ENCODE measurements at places on chromosomes 1 and 21.

DNA sequence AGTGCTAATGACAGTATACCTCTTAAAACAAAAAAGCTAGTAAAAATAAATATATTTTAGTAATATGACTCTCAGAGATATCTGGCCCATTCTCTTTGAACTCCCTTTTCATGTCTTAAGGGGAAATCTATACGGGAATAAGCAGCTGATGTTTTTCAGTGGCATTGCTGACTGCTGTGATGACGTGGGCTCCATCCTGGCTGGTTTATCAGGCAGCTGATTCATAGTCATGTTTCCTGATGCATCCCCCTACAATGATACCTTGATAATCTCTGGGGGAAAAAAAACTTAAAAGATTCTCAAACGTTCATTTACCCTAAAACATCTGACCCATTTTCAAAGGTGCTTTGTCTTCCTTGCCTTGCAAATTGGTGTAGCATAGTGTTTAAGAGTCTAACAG is 53.8 kb downstream of the ABCA4 start:
- no peak for DNase-seq

DNA sequence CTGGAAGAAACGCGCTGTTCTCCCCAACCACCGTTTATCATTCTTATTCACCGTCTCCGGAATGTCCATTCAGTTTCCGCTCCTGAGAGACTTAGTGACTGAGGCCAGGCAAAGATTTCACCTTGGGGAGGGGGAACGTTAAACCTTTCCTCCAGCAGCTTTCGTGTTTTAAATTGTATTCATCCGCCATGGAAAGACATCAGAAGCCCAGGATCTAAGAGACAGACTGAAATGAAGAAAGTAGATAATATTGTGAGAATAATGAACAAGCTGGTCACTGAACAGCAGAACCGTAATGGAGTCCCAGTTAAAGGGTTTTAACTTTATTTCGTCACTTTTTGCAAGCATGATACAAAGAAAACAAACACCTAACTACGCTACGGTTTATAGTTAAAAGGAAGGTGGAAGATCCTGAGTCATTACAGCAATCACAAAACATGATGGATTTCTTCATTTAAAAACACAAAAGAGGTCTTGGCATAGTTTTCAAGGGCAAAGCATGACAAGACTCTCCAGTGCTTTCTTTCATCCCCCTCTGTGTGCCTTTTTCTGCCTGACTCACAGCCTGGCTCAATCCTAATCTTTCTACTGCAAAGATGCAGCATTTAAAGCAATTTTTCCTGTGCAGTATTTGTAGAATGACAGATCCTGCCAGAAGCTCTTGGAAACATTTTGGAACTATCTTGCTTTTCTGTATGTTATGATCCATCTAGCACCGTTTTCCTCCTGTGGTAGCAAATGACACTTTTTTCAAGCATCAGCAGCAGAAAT is 722 bp upstream of the SLC19A2 start:
- DNase-seq: no peak

- DNase-seq: no peak
These were observed 72.9 kb downstream of the SIK1 start for GRCh38 chr21:43354026-43354420.

GRCh38 chr1:176950736-176951324 is 213.7 kb downstream of the ASTN1 start:
- no peak for DNase-seq

DNA sequence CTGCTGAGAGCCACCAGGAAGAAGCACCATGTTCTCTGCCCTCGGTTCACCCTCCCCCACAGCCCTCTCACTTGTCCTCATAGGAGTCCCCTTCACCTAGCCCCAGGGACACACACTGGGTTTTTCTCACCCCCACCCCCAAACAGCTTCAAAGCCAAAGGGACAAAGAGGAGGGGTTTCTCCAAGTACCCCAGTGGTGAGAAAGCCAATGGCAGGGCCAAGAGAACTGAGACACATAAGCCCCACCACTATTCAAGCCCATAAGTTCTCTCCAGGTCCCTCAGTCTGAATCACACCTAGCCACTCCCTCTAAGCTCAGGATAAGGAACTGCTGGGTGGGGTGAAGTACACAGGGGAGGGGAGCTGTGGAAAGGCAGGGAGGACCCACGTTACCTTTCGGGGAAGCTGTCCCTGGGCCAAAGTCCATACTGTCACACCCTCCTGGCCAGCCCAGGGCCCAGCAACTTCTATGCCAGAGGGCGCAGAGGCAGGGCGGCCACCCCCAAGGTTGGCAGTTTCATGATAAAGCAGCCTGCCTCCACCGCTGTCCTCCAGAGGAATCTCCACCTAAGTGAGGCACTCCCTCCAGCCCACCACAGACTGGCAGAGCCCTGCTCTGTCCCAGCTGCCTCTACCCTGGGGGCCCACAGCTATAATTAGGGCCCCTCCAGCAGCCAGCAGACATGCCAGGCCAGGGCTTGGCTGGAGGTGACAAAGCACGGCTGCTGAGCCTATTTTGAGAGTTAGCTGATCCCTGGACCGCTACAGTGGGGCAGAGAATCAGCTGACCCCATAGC is 39.0 kb upstream of the PPP1R15B start:
- peak; percentile 94 for DNase-seq

- DNase-seq: no peak
These were observed 516.9 kb downstream of the BRINP3 start for GRCh38 chr1:189960769-189961168.

- DNase-seq: no peak
These were observed 68.1 kb upstream of the ANGPTL1 start for GRCh38 chr1:178938959-178939317.

- no peak for DNase-seq
These were observed 14.6 kb downstream of the PALMD start for GRCh38 chr1:99660496-99660895.

- no peak for DNase-seq
These were observed 132.3 kb upstream of the CSF3R start for GRCh38 chr1:36614991-36615390.

DNA sequence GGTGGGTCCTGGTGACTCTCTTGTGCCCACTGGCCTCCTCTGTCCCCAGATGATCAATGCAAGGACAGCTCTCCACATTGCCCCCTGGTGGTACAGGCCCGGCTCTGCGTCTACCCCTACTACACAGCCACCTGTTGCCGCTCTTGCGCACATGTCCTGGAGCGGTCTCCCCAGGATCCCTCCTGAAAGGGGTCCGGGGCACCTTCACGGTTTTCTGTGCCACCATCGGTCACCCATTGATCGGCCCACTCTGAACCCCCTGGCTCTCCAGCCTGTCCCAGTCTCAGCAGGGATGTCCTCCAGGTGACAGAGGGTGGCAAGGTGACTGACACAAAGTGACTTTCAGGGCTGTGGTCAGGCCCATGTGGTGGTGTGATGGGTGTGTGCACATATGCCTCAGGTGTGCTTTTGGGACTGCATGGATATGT is 10.8 kb downstream of the ADAMTSL4 start:
- peak; percentile 82 for DNase-seq

GRCh38 chr1:44347280-44347679 is 7.8 kb downstream of the ERI3 start:
- no peak for DNase-seq

GRCh38 chr1:233613252-233614172 is at the start of gene KCNK1:
KCNK1 (plus strand) TSS chr1:233614106; CDS start chr1:233614172, 66 bp downstream.
- peak; percentile 92 for DNase-seq

- no peak for DNase-seq
These were observed 218.8 kb upstream of the CAMK1G start for GRCh38 chr1:209364716-209365115.

GRCh38 chr1:209871430-209871829 is 43.7 kb downstream of the UTP25 start:
- no peak for DNase-seq

DNA sequence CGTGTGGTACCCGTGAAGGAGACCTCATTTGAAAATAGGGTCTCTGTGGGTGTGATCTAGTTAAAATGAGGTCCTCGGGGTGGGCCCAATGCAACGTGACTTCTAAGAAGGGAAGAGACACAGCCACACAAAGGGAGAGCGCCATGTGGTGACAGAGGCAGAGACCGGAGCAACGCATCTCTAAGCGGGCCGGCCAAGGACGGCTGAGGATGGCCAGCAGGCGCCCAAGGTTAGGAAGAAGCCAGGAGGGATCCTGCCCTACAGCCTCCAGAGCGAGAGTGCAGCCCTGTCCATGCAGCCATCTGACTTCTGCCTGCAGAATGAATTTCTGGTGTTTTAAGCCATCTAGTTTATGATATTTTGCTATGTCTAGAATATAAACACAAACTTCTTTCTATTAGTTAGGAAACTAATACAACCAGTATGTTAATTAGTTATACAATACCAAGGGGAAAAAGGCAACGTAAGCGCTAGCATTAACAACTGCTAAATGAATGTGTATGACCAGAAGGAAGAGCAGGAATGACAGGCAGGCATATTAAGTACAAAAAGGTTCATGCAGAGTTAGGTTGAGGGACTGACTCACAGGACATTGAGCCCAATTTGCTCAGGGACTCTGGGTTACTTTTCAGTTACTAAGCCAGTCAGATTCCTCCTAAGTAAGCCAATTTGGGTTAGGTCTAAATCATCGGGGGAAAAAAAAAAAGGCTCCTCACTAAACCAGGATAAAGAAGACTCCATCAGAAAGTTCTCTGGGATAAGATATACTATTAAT is 4.1 kb downstream of the CEP104 start:
- no peak for DNase-seq

DNA sequence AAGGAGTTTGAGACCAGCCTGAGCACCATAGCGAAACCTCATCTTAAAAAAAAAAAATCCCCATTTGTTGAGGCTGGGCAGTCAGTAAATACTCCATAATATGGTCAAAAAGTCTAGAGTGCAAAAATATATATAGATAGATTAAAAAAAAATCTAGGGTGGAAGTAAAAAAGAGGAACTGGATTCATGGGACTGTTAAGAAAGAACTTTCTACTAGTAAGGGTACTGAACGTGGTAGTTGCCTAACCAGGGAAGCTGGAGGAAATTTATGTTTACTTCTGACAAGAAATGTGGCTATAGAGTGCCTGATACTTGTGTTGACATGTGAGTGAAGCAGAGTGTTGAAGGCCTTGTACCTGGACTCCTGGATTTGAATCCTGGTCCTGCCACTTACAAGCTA is 265.9 kb upstream of the FAM78B start:
- no peak for DNase-seq

DNA sequence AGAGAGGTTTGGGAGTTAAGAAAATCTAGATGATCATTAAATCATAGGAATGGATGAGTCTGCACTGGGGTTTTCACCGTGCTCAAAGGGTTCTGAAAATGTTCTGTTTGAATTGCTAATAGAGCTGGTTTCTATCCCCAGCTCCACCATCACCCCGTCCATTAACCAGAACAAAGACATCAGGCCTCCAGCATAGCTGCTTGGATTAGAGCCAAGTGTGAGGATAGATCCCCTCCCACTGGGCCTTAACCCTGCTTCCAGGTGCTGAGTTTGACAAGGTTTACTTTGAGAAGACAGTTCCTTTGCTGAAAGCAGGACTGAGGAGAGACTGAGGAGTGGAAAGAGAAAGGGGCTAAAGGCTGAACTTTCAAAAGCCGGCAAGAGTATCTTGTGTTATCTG is 48.3 kb downstream of the MPZL1 start:
- DNase-seq: no peak

GRCh38 chr1:203295796-203296195 is 9.5 kb upstream of the BTG2 start:
- DNase-seq: no peak

- no peak for DNase-seq
These were observed 23.8 kb downstream of the GLMN start for GRCh38 chr1:92274939-92275338.

- no peak for DNase-seq
These were observed 6.1 kb downstream of the SMG5 start for GRCh38 chr1:156276532-156276931.

DNA sequence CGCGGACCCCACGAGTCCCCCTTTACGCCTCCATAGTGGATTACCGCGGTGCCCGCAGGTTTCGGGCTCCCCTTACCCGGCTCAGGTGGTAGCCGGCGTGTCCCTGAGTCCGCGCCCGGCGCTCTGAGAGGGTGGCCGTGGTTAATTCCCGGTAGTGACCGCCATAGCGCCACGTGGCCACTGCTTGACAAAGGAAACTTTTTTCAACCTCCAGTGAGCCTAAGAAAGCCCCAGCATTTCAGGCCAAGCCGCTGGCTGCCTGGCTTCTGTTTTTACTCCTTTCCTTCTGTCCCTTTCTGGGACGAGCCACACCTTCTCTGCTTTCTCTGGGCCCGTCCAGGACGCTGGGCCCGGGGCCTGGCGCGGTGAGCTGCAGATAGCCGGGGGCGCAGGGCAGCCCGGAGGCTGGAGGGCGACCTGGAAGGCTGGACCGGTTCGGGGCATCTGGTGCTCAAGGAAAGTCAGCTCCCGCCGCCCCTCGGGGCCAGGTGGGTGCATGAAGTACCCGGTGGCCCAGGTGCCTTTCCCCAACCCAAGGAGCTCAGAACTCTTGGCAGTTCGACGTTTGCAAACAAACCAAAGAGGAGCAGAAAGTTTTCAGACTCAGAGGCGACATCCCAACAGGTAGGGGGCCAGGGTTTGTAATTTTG is 540 bp upstream of the C1orf198 start:
- DNase-seq: peak; percentile 62

DNA sequence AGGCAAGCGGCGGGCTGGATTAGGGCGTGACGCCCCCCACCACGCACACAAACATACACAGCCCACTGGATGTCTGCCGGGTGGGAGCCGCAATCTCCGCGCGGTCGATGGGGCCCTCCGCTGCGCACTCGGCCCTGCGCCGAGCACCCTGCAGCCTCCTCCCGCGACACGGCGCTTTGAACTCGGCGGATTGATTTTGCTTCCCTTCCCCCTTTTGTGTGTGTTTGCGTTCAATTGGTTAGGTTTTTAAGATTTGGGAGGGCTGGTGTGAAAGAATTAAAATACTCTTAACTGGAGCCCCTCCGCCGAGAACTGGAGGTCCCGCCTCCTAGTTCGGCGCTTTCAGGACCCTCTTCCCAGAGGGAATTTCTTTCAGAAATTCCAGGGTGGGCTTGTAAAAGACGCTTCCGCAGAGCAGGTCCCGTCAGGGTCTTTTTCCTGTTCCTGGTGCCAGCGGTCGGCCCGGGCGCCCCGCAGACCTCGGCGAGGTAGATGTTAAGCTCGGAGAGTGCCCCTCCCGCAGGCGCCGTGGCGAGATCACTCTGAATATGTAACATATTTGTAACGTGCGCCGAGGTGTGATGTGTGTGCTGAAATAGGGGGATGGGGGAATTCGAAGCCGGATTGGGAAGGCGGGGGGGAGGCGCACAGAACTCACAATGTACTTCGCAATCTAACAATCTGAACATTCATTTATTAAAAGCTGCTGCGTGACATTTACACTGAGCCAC is 8.0 kb upstream of the BARHL2 start:
- no peak for DNase-seq

GRCh38 chr21:45972716-45973474 is 8.7 kb upstream of the COL6A1 start:
- DNase-seq: no peak

- no peak for DNase-seq
These were observed 262.4 kb downstream of the OMA1 start for GRCh38 chr1:58284225-58284510.

- DNase-seq: no peak
These were observed 215.5 kb upstream of the USP25 start for GRCh38 chr21:15514073-15514946.

- DNase-seq: no peak
These were observed 4.8 kb downstream of the ACP6 start for GRCh38 chr1:147665521-147665920.

- no peak for DNase-seq
These were observed 38.5 kb upstream of the EGLN1 start for GRCh38 chr1:231460614-231461013.

All from mucosa of descending colon (tissue), 3 donors.